ENCODE measurements at places on chromosomes 6 and 20. TPM values are rescaled to one million over a fixed set of nuclear protein-coding genes. Genes with fewer than 3 reads are reported as not detected.

- DNase-seq, result no peak
These were observed 38.8 kb upstream of the SIRPA start for GRCh38 chr20:1856424-1856823.

GRCh38 chr6:23879816-23880215 is 246.2 kb upstream of the NRSN1 start:
- DNase-seq, result no peak

DNA sequence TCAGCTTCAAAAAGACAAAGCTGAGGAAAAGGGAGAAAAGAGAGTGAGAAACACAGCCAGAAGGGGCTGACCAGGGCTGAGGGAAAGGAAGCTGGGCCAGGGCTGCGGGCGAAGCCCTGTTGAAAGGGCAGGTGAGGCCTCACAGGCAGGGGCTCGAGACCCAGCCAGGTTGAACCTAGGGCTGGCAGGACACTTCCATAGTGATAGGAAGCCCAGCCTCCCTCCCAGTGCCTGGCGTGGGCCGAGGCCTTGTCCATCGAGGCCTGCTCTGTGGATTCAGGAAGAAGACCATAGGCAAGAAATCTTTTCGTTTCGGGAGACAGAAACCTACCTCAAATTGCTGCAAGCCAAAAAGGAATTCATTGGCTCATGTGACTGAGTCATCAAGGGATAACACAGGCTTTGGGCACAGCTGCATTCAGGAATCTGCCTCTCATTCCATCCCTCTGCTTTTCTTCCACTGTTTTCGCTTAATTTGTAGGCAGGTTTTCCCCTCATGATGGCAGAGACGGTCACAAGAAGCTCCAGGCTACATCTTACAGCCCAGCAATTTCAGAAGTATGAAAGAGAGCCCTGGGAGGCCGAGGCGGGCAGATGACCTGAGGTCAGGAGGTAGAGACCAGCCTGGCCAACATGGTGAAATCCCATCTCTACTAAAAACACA is 311.1 kb upstream of the SULF2 start:
- peak; percentile 26 for DNase-seq

DNA sequence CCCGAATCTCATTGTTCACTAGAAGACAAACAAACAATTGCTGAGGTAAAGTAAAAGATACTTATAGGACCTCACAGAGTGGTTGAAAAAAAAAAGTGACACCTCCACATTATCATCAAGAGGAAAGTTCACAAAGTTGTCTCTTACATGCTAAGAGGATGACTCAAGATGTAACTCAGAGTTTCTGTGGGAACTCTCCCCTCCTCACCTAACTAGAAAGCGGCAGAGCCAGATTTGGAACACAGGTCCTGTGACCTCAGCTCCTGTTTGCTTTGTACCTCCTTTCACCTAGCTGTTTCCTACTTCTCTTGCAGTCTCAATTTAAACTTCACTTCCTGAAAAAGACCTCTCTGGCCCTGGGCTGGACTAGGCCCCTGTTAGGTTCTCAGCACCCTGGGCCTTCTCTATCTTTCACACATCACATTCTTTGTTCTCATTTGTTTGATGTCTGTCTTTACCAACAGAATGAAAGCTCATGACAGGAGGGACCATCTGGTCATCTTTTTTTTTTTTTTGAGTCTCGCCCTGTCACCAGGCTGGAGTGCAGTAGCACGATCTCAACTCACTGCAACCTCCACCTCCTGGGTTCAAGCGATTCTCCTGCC is 60.8 kb downstream of the CD24 start:
- no peak for DNase-seq

DNA sequence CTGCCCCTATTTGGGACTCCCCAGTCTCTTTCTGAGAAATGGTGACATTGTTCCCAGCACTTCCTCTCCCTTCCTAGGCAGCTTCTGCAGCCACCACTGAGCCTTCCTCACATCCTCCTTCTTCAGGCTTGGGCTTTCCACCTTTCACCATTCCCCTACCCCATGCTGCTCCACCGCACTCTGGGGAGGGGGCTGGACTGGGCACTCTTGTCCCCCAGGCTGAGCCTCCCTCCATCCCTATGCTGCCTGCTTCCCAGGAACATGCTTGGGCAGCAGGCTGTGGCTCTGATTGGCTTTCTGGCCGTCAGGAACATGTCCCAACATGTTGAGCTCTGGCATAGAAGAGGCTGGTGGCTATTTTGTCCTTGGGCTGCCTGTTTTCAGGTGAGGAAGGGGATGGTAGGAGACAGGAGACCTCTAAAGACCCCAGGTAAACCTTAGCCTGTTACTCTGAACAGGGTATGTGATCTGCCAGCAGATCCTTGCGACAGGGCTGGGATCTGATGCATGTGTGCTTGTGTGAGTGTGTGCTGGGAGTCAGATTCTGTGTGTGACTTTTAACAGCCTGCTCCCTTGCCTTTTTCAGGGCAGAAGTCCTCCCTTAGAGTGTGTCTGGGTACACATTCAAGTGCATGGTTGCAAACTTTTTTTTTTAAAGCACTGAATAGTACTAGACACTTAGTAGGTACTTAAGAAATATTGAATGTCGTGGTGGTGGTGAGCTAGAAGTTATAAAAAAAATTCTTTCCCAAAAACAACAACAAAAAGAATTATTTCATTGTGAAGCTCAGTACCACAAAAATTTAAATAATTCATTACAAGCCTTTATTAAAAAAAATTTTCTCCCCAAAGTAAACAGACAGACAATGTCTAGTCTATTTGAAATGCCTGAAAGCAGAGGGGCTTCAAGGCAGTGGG is 2.1 kb upstream of the CDKN1A start:
- no peak for DNase-seq

HCK gene
- total RNA-seq, result 7.0 TPM

LRRC73 gene
- 0.44 TPM for total RNA-seq
